ENCODE measurements at places on chromosomes 3 and 15.

DNA sequence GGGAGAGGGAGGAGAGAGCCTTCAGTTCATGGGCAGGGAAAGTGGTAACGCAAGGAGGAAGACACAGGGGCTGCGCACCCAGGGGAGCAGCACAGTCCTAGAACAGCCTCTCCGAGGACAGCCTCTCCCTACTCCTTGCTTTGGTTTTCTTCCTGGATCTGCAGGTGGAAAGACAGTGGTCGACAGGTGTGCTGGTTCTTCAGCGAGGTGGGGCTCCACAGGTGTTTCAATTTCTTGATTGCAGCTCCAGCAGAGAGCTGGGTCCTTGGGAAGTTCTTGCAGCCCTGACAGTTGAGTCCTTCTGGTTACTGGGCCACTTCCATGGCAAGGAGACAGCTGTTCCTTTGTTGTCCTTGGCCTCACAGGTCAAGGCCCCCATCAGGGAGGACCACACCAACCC is 220.7 kb upstream of the NR2F2 start:
- DNase-seq: no peak

- DNase-seq: no peak
Measured at GRCh38 chr15:80186597-80186996, 33.8 kb downstream of the FAH start.

GRCh38 chr15:93028632-93029213 is 60.3 kb downstream of the RGMA start:
- DNase-seq: peak; percentile 72

GRCh38 chr15:25967116-25967515 is 104.0 kb upstream of the ATP10A start:
- no peak for DNase-seq

DNA sequence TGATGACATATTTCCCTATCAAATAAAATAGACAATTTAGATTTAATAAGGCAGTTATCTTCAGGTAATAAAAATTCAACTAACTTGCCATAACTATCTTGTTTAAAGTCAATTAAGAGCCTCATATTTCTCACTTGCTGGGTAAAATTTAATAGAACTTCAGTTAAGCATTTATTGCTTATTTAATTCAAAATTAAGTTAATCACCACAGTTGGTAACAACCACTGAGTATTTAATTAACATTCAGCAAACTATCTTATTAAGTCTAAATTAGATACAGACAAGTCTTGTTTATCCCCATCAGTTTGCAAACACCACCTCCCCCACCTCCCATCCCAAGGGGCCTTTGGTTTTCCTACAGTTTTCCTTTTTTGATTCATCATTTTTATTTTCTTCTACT is 14.7 kb downstream of the LPP start:
- DNase-seq: no peak

GRCh38 chr3:185387646-185388045 is 24.7 kb downstream of the MAP3K13 start:
- no peak for DNase-seq

DNA sequence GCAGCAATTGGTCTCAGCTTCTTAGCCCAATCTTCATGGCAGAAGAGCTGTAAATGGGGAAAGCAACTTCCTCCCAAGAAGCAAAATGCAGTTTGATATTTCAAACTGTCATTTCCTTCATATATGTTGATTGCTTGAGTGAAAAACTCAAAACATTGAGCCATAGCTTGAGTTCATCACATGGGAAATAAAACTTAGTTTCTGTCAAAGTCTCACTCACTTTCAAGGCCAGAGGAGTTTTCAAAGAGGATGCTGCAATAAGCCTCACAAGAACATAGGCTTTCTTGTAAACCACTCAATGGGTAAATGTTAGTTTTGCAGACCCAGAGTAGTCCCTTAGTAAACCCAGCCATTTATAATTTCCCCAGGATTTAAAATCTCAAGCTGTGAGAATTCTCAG is 29.1 kb upstream of the SUCLG2 start:
- no peak for DNase-seq

GRCh38 chr3:183306798-183307671 is 54.0 kb downstream of the B3GNT5 start:
- peak; percentile 94 for DNase-seq

- no peak for DNase-seq
Measured at GRCh38 chr3:13078163-13078905, 5.1 kb upstream of the IQSEC1 start.

GRCh38 chr3:126264381-126264780 is 84.0 kb upstream of the ALDH1L1 start:
- DNase-seq: no peak

DNA sequence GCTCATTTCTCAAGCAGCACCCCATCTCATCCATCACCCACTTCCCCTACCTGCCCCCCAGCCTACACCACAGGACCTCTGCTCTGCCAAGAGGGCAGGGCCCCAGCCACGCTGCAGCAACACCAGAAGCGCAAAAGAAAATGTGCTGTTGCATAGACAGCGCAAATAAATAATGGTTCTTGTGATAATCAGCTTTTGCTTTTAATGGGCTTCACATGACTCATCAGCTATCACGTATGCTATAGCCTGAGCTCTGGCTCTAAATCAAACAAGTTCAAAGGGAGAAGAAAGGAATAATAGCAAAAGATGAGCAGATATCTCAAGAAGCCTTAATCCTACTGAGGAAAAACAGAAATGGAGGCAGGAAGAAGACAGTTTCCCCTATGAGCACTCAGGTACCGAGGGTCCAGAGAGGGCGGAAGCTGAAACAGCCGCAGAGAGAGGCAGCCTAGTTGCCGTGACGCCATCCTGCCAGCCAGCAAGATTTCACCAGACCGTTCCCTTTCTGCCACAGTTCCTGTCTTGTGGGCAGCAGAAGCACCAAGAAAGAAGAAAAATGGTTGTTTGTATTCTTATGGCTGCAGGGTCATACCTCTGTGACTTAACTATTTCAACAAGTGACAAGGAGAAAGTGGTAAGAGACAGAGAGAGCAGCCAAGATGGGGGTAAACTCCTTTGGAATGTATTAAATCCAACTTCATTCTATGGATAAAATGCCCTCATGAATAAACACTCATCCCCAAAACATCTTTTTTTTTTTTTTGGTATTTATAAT is 22.0 kb downstream of the RAB27A start:
- DNase-seq: peak; percentile 48

GRCh38 chr3:191303596-191303995 is 25.6 kb upstream of the CCDC50 start:
- DNase-seq: no peak

GRCh38 chr15:28901587-28901980 is 15.8 kb downstream of the APBA2 start:
- no peak for DNase-seq

- no peak for DNase-seq
Measured at GRCh38 chr15:47523681-47524475, 193.4 kb upstream of the SEMA6D start.

DNA sequence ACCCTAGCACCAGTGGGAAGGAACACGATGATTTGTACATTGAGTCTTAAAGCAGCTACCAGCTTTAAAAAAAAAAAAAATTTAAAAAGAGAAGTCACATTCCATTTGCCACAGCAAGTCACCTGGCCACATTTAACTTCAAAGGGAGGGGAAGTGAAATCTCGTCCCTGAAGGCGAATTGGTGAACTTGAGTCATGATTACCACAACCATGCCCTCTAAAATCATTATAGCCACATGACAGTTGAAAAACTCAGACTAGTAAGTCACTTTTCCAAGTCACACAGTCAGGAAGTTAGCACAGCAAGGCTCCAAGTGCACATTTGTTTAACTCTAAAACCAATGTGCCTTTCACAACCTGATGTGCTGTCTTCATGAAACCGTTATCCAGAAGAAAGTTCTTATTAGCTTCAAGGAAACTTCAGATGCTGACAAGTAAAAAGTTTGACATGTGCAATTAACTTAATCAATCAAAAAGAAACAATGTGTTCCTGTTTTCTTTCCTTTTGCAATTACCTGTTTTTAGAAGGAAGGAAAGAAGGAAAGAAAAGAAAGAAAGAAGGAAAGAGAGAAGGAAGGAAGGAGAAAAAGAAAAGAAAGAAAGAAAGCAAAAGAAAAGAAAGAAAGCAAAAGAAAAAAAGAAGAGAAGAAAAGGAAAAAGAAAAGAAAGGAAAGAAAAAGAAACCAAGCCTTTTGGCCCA is 8.3 kb upstream of the THSD4 start:
- no peak for DNase-seq

Measured in left colon (tissue), 2 donors.